ENCODE measurements at places on chromosomes 6 and 20.
A peak's percentile ranks its signal among the peaks of the same experiment; 100 is the strongest.

DNA sequence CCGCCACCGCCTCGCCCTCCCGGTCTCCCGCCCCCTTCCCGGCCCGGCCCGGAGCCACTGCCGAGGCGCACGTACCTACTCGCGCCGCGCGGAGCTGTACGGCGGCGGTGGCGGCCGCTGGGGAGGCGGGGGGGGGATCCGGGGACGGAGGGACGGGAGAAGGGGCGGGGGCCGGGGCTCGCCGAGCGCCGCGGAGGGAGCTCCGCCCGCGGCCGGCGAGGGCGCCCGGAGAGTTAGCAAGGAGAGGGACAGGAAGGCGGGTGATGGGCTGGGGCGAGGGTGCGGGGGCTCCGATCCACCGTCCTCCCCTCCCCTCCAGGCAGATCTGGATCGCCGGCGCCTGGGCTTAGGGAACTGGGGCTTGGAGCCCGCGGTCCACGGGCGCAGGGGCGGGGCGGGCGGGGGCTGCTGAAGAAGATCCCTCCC lies 548 bp upstream of the TMEM74B start:
- peak; percentile 63 for DNase-seq

DNA sequence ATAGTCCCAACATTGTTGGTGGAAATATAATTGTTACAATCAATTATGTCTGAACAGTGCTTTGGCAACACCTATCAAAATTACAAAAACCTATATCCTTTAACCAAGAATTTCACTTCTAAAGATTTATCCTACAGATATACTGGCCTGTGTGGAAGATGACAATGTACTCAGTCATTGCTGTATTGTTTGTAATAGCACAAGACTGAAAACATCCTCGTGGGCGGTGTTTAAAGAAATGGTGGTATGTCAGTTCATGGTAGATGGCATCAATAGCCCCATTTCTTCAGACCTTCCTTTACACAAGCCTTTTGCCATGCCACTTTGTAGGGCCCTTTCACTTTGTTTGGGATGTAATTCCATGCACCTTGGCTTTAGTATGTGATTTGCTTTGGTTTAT lies 9.8 kb upstream of the TPBG start:
- DNase-seq: no peak

GRCh38 chr6:73968221-73968757 lies 272.3 kb downstream of the CD109 start:
- DNase-seq: no peak

DNA sequence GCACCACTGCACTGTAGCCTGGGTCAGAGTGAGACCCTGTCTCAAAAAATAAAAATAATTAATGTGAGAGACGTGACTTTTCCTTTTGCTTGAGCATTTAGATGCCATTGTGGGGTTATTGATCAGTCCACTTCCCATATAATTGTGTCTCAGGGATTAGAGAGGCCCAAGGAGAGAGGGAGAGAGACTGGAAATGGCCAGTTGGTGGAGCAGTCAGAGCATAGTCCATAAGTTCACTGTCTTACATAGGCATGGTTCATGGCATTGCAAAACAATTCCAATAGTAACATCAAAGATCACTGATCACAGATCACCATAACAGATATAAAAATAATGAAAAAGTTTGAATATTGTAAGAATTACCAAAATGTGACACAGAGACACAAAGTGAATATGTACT lies 15.2 kb upstream of the SDHAF4 start:
- DNase-seq: no peak

- no peak for DNase-seq
These were observed 113.5 kb downstream of the DTNBP1 start for GRCh38 chr6:15549371-15549770.

DNA sequence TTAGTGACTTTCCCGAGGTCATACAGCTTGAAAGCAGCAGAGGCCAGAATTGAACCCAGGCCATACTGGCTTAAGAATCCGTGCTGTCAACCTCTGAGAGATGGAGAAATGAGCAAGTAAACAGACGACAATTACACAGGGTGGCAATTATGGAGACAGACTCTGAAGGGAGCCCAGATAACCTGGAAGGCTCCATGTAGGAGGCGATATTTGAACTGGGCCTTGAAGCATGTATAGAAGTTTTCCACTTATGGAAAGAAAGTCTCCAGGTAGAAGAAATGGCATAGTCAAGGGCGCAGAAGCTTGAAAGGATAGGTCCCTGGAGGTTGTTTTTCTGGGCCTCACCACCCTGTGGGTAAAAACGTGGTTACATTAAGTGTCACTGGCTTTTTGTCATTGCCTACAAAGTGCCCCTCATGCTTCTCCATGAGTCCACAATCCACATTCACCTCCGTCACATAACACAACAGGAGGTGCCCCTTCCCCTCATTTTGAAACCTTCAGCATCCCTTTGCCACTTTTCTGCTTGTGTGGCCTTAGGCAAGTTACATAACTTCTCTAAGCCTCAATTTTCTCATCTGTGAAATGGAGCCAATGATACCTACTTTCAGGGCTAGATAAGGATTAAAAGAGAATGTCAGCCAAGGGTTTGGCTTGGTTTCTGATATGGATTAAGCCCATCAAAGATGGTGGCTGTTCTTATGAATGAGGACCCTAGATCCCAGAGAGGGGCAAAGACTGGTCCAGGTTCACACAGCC lies 5.9 kb upstream of the BPI start:
- no peak for DNase-seq

DNA sequence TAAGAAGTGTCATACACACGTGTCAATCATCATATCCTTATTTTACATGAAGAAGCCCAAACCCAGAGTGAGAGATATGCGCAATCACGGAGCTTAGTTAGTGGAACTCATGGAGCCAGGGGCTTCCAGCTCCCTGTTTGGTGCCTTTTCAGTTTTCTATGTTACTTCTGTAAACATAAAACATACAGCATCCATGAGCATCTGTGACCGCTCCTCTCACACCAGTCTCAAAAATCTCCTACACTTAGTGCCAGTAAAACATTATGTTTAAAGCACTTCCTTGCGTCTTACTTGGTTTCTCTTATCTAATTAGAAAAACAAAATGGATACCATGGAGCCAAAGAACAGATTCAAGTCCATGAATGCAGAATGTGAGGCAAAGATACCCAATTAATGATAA lies 240.4 kb downstream of the SLC35F1 start:
- DNase-seq: no peak

- peak; percentile 79 for DNase-seq
These were observed 814.8 kb downstream of the MAFB start for GRCh38 chr20:39874049-39874893.

- peak; percentile 56 for DNase-seq
These were observed 119.5 kb upstream of the CD93 start for GRCh38 chr20:23205611-23206041.

DNA sequence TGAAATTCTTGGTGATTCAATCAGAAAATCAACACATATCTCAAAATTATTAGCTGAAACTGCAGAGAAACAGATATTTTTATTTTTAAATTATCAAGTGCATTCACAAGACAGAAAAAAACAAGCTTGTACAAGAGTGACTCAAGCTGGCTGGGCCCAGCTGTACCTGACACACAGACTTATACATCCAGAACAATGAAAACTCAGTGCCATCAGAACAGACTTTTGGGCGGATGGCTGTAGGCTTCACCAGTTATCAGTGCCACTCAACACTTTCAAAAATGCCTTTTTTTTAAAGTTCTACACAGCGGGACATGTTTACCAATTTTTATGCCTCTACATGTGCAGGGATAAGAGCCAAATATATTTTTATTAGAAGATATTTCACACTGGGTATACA lies 102.8 kb downstream of the MYB start:
- DNase-seq: no peak

DNA sequence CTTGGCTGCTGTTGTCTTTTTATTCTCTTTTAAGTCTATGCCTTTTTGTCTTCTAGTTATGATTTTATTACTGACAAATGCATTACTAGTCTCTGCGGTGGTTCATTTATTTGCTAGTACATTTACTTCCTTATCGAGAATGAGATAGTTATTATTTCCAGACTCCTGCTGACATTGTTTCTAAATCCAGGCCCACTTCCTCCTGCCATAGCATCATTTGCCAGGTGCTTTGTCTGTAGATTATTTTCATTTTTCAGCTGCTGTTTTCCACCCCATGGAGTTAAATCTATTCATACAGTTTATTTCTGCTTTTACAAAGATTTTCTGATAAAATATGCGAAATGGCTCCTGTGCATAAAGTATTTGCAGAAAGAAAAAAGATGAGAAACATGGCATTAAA lies 459.7 kb downstream of the MMUT start:
- no peak for DNase-seq

DNA sequence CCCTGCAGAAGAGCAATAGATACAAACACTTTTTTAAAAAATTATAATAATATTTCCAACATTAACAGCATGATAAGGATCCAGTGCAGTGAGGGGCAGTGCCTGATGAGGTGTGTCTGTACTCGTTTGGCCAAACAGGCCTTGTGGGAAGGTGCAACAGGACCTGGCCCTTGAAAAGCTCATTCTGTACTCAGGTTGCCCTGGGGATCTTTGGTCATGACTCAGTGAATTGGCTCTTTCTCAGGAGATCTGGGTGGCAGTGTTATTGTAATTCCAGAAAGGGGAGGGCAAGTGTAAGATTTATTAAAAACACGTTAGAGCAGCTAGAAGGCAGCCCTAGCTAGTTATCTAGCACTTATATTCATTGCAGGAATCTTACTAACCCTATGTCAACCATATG lies 2.9 kb upstream of the SPINT3 start:
- DNase-seq: no peak

DNA sequence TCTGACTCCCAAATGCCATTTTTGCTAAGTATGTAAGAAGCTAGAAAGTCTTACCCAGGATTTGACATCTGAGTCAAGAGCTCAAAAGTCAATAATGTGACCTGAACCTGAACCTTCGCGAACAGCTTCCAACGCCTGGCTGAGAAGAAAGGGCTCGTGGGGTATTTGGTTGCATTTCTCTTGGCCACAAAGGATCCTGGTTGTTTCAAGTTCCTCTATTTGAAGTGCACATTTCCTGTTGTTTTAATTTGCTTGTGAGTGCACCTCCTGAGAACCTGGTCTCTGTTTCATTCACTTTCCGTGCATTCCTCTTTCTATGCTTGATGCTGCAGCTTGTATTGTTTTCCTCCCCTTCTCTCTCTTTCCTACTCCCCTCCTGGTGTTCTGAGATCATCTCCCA lies 212.5 kb downstream of the FOXA2 start:
- no peak for DNase-seq

DNA sequence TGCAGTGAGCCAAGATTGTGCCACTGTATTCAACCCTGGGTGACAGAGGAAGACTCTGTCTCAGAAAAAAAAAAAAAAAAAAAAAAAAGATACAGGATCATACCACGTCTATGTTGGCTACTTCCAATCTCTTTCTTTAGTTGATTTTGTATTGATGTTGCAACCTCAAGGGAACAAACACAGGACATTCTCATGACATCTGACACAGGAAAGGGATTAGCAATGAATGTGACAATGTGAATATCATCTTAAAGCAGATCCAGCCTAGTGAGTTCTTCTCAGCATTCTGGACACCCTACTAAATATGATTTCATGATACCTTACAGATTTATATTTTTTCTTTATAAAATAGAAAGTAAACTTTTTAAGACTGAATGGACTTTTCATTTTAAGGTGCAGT lies 580.3 kb downstream of the PRKN start:
- DNase-seq: no peak

DNA sequence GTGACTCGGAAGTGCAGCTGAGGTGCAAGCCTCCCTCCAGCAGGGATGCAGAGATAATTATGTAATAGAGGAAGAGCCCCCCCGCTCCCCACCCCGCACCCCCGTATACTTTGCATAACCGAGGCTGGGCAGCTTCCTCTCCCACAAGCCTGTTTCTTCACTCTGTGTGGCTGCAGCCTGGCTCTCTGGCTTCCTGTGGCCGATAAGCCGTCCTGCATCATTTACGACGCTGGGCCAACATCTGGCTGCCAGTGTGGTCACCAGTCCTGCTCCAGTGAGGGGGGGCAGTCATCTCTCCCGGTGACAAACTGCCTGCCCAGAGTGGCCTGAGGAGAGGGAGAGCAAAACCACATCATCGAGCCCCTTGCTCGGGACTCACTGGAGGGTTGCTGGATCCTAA lies 59.2 kb downstream of the RBM38 start:
- no peak for DNase-seq

GRCh38 chr20:37841971-37842370 lies 61.0 kb upstream of the VSTM2L start:
- no peak for DNase-seq

DNA sequence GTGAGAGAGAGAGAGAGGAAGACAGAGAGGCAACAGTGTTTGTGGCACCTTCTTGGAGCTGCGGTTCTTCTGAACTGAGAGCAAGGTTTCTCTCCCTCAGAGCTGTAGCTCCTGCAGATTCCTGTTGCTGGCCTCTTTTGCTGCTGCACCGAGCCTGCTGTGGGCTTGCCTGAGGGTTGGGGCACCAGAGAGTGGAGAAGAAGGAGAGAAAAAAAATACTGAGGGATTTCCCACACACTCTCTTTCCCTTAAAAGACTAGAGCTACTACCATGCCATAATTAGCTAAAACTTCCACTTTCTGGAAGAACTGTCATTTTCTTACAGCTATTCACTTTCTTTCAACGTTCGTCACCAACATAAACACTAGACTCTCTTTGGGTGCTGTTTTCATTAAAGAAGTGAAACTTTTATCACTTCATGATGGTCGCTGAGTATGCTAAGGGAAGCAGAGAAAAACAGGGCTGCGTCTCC lies 18.2 kb upstream of the ECI2 start:
- DNase-seq: no peak

DNA sequence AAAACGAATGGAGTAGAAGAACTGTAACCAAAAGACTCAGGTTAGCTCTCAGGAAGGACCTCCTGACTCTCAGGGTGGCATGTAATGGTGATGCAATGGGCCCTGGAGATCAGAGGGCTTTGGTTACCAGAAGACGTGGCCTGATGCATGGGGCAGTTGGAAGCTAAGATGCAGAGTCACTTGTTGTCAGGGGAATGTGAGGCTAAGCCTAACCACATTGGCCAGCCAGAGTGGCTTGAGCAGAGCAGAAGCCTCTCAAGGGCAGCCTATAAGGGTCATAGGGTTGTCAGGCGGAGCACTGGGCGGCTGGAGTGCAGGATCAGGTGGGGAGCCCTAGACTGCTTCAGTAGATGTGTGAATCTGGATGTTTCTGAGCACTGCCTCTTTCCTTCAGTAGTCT lies 5.9 kb downstream of the CNBD2 start:
- DNase-seq: no peak

DNA sequence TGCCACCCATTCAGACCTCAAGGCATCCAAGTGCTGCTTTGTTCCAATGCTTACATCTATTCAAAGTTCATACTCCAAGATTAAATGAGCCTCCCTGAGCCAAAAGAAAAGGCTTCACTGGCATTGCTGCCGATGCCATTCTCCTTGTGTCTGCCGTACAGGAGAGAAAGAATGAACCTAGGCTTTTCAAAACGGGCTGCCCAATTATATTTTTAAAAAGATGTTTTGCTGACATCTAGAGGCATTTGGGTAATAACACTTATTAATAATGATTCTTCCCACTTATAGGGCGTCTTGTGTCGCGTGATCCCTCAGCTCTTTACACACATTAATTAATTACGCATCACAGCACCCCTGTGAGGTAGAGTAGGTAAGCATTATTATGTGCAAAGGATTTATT lies 545.6 kb downstream of the PKHD1 start:
- no peak for DNase-seq

Data from ecto neural progenitor cell (in vitro differentiated cells).